ENCODE measurements at places on chromosomes 1 and 21.

GRCh38 chr1:203081465-203082230 is 4.2 kb downstream of the MYOG start:
- no peak for DNase-seq

DNA sequence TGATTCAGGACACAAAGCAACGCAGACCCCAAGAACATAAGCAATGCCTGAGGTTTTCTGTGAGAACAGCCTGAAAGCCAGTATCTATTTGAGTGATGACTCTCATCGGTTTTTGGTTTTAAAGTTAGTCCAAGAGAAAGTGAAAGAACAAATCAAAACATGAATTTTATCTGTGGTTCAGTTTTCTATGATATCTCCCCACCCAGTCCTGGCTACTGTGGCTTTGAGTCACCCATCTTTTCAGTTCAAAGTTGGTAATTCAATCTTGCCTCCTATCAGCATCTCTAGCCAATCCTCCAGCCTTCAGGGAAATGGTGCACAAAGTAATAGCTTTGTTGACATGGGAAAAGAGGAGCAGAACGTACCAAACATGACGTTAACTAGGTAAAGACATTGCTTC is 40.5 kb upstream of the KRTAP19-8 start:
- no peak for DNase-seq

DNA sequence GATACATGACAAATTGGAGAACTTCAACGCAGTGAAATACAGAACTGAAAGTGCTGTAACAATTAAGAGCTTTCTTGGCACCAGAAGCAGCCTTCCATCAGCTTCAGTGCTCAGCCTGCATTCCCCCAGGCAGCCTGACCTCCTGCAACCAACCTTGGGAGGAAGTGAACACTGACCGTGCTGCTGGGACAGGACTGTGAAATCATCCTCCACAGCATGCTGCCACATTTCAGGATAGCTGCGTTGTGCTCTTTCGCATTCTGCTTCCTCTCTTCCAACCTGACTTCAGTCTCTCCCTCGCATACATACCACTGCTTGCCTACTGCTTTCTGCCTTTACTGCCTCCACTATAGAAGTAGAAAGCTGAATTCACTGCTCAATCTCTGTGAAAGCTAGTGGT is 388.6 kb downstream of the RWDD3 start:
- DNase-seq = no peak

DNA sequence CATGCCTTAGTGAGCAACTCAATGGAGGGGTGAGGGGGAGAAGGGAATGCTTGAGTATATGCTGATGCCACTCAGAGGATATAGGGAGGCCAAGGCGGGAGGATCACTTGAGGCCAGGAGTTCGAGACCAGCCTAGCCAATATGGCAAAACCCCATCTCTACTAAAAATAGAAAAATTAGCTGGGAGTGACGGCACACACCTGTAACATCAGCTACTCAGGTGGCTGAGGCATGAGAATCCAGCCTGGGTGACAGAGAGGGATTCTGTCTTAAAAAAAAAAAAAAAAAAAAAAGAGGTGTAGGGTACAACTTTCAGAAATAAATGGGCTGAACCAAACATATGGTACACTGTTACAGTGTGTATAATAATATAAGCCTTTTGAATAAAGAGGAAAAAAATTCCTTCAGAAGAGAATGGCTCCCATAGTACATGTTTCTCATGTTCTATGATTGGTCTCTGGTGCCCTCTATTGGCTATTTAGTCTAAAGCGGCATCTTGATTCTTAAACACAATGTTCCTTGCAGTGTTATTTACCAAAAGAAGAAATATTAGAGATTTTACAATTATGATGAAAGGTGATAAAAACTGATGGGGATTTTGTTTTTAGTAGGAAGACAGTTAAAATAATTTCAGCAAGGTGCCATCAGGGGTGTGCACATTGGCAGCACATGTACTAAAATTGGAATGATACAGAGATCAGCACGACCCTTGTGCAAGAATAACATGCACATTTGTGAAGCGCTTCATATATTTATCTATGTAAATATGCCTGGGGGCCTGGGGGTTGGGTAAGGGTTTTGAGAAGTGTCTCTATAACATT is 109.8 kb downstream of the PATJ start:
- no peak for DNase-seq

DNA sequence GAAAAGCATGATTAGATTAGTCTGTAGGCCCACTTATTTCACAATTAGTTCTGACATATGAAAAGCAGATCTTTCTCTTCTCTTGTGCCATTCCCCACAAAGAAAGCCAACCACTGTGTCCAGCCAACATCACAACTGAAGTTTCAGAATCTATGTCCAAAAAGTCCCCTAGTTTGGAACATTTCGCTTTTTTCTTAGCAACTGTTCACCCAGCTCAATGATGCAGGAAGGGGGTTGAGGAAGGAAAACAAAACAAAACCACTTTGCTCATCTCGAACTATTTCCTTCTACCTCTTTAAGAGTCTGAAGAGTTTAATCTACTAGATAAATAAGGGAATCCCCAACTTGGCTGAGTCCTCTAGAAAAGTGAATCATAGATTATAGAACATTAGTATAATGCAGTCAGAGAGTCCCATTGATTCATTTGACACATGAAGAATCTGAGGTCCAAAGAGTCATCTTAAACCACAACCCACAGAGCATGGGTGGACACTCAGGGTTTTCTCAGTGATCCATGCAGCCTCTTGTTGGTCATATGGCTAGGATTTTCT is 159.3 kb upstream of the SGIP1 start:
- DNase-seq = no peak

DNA sequence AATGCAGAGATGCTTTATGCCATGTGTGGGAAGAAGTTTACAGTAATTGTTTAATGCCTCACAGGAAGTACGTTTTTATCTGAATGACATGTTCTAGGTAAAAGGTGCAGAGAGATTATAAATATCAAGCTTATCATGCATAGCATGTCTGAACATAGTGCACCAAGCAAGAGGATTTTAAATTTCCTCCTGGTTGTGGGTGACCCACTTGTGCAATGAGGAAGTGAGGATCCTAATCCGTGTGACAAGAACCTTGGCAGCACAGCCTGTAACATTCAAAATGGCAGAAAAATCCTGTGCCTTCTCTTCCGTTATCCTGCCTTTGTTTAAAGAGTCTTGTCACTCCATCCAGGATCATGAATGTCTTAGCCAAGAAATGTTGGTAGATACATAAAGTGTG is 75.6 kb downstream of the PLA2G4A start:
- DNase-seq = no peak

DNA sequence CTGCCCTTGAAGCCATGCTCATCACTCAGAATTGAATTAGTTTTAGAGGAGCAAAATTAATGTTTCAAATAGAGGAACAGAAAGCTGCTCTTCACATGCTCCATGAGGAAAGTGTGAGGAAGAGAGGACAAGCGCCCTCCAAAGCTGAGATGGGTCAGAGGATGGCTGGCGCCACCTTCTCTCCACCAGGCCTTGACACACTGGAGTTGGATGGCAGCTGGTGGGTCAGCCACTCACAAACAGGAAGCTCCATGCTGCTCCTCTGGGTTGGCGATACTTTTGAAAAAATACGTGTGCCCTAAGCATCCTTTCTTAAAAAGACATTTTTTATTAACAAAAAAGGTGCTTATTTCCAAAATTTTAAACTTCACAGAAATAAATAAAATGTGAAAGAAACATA is 3.1 kb upstream of the CD2 start:
- DNase-seq = no peak

- no peak for DNase-seq
These were observed 81.2 kb upstream of the BARHL2 start for GRCh38 chr1:90798344-90798743.

- DNase-seq = no peak
These were observed 69.3 kb upstream of the PPP2R5A start for GRCh38 chr1:212215910-212216309.

GRCh38 chr1:201113451-201114244 is 1.4 kb upstream of the CACNA1S start:
- no peak for DNase-seq

DNA sequence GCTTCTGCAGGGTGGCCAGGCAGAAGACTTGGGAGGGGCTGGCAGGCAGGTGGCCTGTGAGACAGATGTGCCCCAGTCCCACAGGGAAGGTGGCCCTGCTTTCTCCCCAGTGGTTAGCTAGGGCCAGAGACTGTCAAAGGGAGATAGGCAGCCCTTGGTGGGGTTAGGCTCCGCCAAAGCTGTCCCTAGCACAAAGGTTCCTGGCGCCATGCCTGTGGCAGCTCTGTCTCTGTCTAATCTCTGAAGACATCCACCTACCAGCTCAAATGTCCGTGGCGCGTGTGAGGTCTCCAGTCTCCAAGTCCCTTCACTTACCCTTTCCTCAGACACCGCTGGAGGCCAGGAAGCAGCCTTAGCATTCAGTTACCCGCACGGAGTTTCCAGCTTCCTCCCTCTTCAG is 17.7 kb downstream of the TCP10L start:
- no peak for DNase-seq

DNA sequence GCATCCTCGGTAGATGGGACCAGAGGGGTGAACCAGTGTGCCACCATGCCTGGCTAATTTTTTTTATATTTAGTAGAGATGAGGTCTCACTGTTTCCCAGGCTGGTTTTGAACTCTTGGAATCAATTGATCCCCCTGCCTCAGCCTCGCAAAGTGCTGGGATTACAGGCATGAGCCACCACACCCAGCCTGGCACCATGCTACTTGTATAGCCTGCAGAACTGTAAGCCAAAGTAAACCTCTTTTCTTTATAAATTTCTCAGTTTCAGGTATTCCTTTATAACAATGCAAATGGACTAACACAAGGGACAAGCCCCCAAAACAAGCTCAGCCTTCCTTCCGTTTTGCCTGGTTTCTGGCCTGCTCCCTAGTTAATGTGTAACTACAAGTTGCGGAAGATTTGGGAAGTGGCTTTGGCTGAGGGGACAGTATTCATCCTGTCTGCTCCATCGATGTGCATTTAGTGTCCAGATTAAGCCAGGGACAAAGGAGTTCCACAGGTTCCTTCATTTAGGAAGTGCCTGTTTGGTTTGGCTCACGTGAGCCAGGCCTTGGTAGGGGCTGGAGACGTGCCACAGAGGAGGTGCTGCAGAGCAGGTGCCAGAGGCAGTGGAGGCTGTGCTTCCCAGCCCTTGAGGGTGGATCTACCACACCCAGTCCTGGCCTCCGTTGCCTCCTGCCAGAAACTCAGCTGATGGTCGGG is 4.4 kb downstream of the AVPR1B start:
- DNase-seq = no peak

DNA sequence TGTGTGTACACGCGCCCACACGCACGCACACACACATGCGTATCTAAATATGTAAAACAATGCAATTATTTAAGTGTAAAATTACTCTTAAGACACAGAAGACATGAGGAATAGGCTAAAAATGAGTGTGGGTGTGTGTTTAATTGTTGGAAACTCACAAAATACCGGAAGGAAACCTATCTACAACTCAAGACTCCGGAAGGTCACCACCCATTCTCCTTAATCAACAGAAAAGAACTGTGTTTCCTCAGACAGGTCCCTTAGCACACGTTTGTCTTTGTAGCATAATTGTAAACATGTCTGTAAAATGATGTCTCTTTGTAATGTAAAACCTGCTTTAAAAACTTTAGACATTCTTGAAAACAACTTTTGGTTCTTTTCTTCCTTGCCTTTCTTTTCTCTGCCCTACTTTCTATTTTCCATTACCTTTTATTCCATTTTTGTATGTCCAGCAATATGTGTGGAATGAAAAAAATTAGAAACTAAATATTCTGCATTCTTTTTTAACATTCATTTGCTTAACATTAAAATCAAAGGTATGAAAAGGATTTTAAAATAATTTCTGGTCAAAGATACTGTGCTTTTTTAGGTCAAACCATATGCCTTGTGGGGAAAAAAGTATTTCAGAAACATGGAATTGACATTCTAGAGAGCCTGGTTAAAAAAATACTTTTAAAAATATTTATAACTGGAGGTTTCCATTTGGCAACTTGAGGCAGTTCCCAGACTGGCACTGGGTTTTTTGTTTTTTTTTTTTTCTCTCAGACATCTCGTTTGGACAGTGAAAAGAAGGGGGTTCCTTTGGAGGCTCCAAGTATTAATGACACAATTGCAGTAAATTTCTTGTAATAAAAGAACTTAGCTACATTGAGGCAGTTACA is 46.2 kb downstream of the ATP5PF start:
- DNase-seq = no peak

- no peak for DNase-seq
These were observed 41.8 kb downstream of the LYPLAL1 start for GRCh38 chr1:219215477-219215876.

DNA sequence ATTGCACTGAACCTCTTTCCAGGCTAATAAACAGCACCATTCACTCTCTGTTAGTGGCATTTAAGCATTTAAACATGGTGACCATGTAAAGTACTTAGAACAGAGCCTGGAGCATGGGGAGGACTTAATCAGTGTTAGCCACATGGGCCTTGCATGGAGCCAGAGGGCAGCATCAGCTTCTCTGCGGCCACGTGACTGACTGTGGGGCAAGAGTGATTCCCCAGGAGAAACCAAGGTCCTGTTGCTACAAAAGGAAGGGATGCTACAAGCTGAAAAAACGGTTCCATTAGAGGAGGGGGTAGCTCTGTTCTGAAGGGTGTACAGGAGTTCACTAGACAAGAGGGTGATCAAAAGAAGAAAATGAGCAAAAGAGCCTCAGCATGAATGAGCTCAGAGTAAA is 256.8 kb downstream of the MATN1 start:
- DNase-seq = no peak

- no peak for DNase-seq
These were observed 230.1 kb downstream of the ADGRL2 start for GRCh38 chr1:82030830-82031229.

DNA sequence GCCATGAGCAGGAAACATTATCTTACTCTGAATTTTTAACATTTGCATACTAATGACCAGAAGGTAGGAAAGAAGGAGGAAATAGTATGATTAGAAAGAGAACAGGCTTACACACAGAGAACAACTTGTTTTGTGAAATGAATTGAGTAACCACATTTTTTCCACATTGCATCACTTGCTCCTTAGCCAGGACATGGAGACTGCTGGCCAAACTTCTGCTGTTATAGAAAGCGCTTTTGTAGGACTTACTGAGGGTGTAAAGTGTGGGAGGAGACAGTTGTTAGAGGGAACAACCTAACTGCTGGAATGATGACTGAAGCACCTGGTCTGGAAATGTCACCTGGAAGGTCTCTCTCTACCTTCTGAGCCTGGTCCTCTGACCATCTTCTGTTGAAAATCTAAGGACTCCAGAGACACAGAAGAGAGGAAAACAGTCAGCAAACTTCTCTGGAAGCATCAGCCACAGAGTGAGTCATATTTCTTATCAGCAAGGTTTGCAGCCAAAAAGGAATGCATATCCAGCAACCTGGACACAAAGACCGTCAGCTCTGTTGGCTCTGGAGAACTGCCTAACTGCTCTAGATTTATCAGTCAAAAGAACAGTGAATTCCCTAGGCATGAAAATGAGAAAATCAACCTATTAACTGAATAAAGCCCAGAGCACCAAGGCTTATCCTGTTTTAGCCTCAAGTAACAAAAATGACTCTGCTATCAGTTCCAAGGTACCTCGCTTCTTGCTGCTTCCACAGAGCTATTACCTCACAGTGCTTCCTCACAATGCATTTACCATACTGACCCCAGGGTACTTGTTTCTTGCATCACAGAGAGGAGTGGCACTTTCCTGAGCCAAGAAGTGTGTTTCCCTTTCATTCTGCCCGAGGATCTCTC is 88.0 kb upstream of the SLFNL1 start:
- DNase-seq = no peak
